ENCODE measurements at places on chromosomes 7 and 10.
A peak's percentile ranks its signal among the peaks of the same experiment; 100 is the strongest.

DNA sequence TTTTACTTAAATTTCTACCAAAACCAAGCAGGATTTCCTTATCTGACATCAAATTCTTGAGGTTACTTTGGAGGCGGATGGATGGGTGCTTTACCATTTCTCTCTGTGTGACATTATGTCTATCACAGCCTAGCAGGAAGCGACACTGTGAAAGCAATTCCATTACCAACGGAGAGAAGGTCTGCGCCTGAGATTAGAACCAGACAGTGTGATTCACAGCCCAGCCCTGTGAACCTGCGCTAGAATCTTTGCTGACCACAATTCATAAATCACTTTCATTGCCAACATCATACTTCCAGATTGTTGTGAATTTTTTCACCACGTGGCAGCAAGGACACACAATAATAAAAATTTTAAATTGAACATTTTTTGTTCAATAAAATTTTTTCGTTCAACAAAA is 126.5 kb downstream of the CUBN start:
- peak; percentile 58 for DNase-seq

- no peak for DNase-seq
These were observed 11.0 kb upstream of the ADD3 start for GRCh38 chr10:109996766-109997171.

DNA sequence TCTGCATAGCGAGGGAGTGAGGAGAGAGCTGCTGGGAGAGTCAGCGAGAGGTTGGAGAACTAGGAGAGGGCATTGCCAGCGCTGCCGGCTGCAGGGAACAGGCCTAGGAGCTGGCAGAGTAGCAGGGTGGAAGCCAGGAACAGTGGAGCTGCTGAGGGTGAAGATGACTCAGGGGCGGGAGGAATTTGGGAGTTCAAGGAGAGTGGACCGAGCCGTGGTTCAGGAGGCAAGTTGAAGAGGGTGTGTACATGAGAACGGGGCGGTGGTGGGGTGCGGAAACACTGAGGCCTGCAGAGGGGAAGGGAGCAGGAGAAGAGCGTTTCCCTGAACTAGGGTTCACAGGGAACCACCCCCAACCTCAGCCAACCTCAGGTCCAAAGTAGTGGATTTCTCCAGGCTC is 31.5 kb downstream of the HIF1AN start:
- DNase-seq, result no peak

- no peak for DNase-seq
These were observed 8.7 kb upstream of the POLD2 start for GRCh38 chr7:44132039-44132438.

- no peak for DNase-seq
These were observed 17.2 kb downstream of the SGPL1 start for GRCh38 chr10:70832852-70833528.

GRCh38 chr7:143221737-143222136 is at the start of gene TAS2R40:
TSS of gene TAS2R40 (plus strand) at chr7:143222037. CDS start at chr7:143222079, 42 bp downstream.
- no peak for DNase-seq

GRCh38 chr10:118562851-118563250 is 32.6 kb downstream of the PRLHR start:
- no peak for DNase-seq

GRCh38 chr7:73976761-73977618 is 51.0 kb upstream of the ELN start:
- DNase-seq, result no peak

- no peak for DNase-seq
These were observed 50.0 kb downstream of the TRUB1 start for GRCh38 chr10:114987995-114988394.

- DNase-seq, result no peak
These were observed 69.0 kb downstream of the TCF7L2 start for GRCh38 chr10:113019096-113019495.

GRCh38 chr10:128237710-128238109 is 111.5 kb upstream of the MKI67 start:
- no peak for DNase-seq

- no peak for DNase-seq
These were observed 92.7 kb downstream of the FAM13C start for GRCh38 chr10:59269651-59270050.

GRCh38 chr7:72924733-72925545 is at the start of gene POM121:
TSS of gene POM121 (plus strand) at chr7:72925095. CDS start at chr7:72925122, 27 bp downstream.
- DNase-seq, result peak; percentile 84

- DNase-seq, result no peak
These were observed 10.8 kb upstream of the PPP1R3C start for GRCh38 chr10:91643700-91644099.

DNA sequence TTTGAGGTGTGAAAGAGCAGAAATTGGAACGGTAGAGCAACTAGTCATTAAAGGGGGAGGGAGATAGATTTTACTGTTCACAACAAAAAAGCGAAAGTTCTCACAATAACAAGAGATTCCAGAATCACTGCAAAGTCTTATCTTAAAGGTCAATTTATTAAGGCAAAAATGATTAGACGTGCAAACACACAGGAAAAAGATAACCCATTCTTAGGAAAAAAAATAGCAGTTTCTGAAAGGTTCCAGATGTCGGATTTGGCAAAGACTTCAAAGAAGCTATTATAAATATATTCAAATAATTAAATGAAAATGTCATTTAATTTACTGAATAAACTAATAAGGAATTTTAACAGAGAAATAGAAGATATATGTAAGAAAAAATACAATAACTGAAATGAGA is 70.8 kb upstream of the GNAI1 start:
- DNase-seq, result no peak

DNA sequence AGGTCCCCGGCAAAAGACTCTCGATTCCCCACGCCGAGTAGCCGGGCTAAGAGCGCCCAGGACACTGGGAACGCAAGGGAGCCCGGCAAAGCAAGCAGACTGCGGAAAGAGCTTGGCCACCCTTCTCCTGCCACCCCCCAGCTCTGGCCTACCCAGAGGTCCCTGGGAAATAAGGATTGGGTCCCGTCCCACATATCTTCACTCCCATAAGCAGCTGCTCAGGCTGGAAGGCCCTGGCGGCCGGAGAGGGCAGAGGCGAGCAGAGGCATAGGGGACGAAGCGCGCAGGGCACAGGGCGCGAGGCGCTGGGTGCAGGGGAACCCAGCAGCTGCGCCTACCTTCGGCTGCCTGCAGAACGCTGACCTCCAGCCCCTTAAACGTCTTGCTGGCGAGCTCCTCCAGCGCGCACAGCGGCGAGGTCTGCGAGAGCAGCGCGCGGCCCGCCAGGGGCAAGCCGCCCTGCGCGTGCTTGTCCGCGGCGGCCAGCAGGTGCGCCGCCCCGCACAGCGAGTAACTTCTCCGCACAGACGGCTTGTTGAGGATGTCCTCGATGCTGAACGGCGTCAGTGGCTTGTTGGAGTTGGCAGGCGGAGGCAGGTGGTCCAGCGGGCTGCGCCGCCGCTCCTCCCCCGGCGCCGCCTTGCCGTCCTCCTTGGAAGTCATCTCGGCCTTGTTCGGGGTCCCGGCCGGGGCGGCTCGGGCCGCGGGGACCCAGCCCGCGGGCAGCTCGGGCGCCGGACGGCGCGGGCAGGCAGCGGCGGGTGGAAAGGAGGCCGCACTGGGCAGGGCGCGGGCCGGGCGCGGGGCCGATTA is 904 bp downstream of the LBX1 start:
- no peak for DNase-seq

DNA sequence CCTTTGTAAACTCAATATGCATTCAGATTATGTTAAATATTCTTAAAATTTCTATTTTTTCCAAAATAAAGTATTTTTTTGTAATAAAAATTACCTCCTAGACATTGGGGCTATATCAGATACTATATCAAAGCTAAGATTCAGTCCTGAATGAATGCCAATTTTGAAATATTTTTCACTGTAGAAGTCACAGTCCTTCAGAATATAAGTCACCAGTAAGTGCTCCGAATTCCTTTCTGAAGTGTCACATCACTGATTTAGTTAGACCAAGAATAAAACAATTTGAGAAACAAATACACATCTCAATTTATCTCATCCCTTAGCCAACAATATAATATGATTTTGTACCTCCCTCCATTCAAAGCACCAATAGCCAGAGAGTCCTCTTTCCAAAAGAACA is 33.9 kb upstream of the GSAP start:
- no peak for DNase-seq

DNA sequence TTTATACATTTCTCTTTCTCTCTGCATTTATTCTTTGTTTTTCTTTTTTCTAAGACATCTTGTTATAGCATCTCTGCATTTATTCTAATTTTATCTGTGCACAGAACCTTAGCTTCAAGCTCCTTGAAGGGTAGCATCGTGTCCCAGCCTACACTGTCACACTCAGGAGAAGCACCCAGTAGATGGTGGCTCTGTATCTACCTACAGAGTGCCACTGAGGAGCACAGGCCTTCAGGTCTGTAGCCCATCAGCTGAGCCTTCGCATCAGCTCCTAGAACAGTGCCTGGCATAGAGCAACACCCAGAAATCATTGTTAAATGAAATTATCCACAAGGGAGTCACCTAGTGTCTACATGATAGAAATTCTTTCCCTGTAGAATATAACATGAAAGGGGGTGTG is 203.0 kb upstream of the KLF14 start:
- no peak for DNase-seq

DNA sequence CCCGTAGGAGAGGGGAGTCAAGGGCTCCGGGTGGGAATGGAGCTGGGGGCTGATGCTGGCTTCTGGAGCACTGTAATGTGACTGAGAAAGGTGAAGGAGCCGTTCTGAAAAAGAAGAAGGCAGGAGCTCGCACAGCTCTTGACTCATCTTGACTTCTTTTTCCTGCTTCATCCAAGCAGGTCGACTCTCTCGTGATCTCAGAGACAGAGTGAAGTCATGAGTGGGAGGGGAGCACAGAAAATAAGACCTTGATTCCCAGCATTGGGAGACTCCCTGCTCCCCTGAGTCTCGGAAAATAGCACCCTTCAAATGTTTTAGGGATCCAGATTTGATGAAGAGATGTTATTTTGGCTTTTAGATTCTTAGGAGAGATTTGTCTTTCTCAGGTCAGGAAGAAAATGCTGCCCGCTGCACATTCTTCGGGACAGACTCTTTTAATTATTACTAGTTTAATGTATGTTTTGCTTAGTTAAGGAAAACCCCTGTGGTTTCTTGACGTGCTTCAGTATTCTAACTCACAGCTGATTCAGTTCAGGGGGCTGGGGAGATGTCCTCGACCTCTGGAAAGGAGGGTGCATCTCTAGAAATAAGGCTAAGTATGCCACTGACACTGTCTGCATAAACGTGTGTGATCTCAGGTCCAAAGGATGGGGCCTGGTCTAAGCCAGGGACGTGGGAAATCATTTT is 34.1 kb downstream of the EGFR start:
- DNase-seq, result no peak

DNA sequence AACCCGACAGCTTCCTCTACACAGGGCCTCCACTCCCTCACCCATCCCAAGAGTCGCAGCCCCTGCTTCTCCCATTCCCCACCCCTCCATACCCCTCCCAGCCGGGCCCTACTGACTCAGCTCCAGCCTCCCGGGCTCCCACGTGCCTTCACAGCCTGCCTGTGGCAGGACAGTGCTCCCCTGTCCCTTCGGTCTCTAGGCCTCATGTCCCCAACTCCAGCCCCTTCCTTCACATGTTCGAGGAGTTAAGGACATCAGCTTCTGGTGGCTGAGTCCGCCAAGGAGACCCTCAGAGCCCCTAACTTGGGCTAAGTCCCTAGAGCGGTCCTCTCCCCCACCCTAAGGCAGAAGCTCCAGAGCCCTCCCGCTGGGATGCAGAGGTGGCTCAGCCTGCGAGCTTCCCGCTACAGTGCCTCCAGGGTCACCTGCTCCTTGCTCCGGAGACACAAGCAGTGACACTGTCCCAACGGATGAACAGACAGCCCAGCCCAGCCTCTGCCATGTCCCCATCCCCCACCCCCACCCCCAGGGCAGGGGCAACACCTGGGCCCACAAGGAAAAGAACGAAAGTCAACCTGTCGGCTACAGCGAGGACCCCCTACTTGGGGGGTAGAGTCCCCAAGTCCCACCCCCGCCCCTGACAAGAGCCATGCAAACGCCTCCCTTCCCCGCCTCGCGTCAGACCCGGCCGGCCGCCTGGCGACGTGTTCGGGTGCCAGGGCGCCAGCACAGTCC is 716 bp downstream of the SMARCD3 start:
- no peak for DNase-seq

DNA sequence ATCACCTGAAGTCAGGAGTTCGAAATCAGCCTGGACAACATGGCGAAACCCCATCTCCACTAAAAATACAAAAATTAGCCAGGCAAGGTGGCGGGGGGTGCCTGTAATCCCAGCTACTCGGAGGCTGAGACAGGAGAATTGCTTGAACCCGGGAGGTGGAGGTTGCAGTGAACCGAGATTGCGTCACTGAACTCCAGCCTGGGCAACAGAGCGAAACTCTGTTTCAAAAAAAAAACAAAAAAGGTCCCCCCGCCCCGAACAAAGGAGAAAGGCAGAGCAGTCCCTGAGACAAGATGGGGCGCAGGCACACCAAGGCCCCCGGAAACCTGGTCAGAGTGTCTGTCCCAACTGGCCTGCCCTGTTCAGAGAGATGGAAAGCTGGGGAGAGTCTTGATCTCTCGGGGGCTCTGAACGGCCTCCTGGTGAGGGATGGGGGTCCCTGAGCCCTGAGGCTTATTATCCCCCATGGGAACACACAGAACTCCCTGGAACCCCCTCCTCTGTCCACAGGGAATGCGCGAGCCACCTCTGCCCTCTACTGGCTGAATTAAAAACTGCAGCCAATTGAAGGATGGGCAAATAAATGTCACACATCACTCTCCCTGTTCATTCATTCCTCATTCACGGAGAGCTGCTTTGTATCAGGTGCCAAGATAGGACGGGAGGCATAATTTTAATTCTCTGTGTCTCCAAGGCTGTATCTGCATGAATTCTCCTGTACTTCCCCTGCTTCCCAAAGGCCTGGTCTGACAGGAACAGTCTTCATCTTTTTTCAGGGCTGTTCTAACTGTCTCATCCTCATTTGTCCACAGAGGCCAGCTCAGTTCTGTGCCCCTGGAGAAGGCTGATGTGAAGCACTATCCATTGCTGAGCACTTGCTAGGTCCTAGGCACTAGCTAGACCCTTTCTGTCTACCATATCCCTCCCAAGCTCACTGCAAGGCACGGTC is 28.9 kb downstream of the MAT1A start:
- DNase-seq, result no peak

DNA sequence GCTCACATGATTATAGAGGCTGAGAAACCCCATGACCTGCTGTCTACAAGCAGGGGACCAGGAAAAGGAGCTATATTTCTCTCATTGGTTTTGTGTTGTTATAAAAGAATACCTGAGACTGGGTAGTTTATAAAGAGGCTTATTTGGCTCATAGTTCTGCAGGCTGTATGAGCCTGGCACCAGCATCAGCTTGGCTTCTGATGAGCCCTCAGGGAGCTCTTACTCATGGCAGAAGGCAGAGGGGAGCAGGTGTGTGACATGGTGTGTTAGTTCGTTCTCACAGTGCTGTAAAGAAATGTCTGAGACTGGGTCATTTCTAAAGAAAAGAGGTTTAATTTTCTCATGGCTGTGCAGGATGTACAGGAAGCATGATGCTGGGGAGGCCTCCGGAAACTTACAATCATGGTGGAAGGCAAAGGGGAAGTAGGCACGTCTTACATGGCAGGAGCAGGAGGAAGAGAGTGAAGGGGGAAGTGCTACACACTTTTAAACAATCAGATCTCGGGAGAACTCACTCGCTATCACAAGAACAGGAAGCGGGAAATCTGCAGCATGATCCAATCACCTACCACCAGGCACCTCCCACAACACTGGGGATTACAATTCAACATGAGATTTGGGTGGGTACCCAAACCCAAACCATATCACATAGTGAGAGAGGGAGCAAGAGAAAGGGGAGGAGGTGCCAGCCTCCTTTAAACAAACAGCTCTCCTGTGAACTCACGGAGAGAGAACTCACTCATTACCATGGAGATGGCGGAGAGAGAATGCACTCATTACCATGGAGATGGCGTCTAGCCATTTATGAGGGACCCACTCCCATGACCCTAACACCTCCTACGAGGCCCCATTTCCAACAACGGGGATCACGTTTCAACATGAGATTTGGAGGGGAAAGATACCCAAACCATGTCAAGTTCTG is 133.4 kb downstream of the JCAD start:
- no peak for DNase-seq
